Psoas muscle (tissue), 8 donors: ENCODE measurements at places on chromosomes 4 and X. TPM values are rescaled to one million over a fixed set of nuclear protein-coding genes. Genes with fewer than 3 reads are reported as not detected.

GRCh38 chr4:139457318-139457717 is 3.4 kb downstream of the RAB33B start:
- no peak for DNase-seq
- no peaks in the 10 kb centered on the region for H3K27me3 ChIP-seq
- no peak overlapping the region for H3K27ac ChIP-seq
- H3K4me1 ChIP-seq, result peaks cover 23% of the 10 kb centered on the region
- no peaks in the 10 kb centered on the region for H3K36me3 ChIP-seq

- H3K27ac ChIP-seq, result no peak overlapping the region
- no peak for DNase-seq
- no peak overlapping the region for H3K4me3 ChIP-seq
- H3K27me3 ChIP-seq, result no peaks in the 10 kb centered on the region
Measured at GRCh38 chr4:105858466-105859040, 36.7 kb upstream of the NPNT start.

Gene RRH
- total RNA-seq, result not detected

DNA sequence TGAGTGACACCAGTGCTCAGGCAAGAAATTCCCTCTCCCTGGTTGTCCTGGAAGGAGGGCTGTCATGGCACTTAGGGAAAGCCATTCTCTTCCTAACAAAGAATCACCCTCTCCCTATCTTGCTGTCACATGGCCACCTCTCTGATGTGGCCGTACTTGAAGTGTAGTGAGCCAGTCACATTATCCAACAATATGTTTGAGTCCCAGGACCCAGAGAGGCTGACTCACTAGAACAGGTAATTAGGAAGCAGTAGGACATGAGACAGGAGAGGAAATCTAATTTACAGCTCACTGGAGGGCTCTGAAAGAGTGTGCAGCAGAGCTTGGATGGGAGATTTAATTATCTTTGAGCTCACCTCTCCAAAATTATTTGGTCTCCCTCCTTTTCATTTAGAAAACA is 299.1 kb downstream of the ARHGAP24 start:
- H3K4me1 ChIP-seq, result peaks cover 8% of the 10 kb centered on the region
- H3K27me3 ChIP-seq, result no peaks in the 10 kb centered on the region
- no peak for DNase-seq
- no peaks in the 10 kb centered on the region for H3K36me3 ChIP-seq
- no peak overlapping the region for H3K27ac ChIP-seq

Gene MAGEA11
- not detected for total RNA-seq

DNA sequence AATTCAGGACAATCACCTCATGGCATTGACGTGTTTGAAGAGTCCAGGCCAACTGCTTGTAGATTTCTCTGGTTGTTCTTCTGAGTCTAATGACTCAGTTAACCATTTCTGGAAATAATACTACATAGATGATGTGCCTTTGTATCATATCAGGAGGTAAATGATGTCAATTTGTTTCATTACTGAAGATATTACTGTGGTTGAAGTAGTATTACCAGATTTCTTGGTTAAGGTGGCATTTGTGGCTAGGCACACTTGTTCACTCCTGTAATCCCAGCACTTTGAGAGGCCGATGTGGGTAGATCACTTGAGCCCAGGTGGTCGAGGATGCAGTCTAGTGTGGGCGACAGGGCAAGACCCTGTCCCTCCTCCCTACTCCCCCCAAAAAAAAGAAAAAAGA is 15.7 kb downstream of the RPL9 start:
- no peak for DNase-seq
- H3K36me3 ChIP-seq, result peaks cover 1% of the 10 kb centered on the region
- H3K27me3 ChIP-seq, result no peaks in the 10 kb centered on the region
- peaks cover 7% of the 10 kb centered on the region for H3K4me1 ChIP-seq

DNA sequence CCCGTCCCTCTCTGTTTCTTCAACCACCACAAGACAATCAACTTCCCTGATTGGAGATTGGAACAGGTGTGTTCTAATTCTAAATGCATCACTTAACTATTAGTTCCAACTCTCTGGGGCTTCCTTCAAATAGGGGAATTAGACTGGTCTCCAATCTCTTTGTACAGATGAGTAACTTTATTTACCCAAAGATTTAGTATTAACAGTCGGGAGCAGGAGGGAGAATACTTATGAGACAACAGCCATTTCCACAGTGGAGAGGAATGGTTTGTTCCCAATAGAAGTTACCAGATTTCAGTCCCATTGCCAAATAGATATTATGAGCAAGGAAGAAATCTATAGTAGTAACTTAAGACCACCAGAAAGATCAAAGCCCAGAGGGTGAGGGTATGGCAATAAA is 46.2 kb downstream of the CASK start:
- DNase-seq, result no peak
- H3K27me3 ChIP-seq, result no peaks in the 10 kb centered on the region
- H3K27ac ChIP-seq, result no peak overlapping the region
- H3K4me3 ChIP-seq, result no peak overlapping the region
- H3K4me1 ChIP-seq, result no peaks in the 10 kb centered on the region

Gene XAGE1A
- total RNA-seq, result not detected

GRCh38 chrX:140467211-140467610 is 37.7 kb downstream of the SOX3 start:
- H3K36me3 ChIP-seq, result no peaks in the 10 kb centered on the region
- no peaks in the 10 kb centered on the region for H3K27me3 ChIP-seq
- no peak for DNase-seq
- no peak overlapping the region for H3K27ac ChIP-seq
- H3K4me1 ChIP-seq, result no peaks in the 10 kb centered on the region

GRCh38 chr4:41041551-41041950 is 172.8 kb downstream of the APBB2 start:
- H3K36me3 ChIP-seq, result no peaks in the 10 kb centered on the region
- no peak overlapping the region for H3K4me3 ChIP-seq
- H3K27ac ChIP-seq, result no peak overlapping the region
- H3K4me1 ChIP-seq, result no peaks in the 10 kb centered on the region

Gene LIAS
- total RNA-seq, result 18.0 TPM

Gene GATA1
- 0.17 TPM for total RNA-seq

Gene DCLK2
- total RNA-seq, result 0.71 TPM

Gene FAM9C
- total RNA-seq, result not detected

DNA sequence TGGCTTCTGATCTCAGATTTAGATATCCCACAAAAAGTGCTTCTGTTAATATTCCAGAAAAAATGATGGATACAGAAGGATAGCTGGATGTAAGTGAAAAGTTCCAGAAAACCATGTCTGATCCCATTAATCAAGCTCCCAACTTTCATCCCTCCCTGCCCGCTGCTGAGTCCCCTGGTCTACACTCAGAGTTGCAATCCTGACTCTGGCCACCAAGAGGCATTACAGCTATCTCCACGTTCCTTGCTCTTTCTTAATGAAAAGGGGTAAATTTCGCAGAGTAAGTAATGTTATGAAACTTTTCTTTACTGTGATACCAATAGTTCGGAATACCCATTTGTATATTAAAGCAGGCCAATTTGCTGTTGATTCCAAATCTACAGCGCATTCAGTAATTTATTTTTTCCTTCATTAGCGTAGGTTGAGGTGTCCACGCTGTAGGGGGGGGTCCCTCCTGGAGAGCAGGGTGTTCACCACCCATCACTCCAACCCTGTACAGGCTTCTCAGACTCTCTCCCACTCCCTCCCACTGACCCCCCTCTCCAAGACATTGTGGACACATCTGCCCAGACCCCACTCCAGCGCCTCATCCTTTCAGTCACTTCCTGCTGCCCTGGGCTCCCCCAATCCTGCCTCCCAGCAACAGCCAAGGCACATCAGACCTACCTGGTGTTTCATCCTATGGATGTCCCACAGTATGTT is 55.1 kb downstream of the RAB40A start:
- no peaks in the 10 kb centered on the region for H3K27me3 ChIP-seq
- peak overlapping the region; percentile 42 for H3K4me3 ChIP-seq
- H3K36me3 ChIP-seq, result no peaks in the 10 kb centered on the region
- H3K4me1 ChIP-seq, result no peaks in the 10 kb centered on the region
- H3K27ac ChIP-seq, result no peak overlapping the region

- no peaks in the 10 kb centered on the region for H3K4me1 ChIP-seq
- no peak overlapping the region for H3K27ac ChIP-seq
- H3K4me3 ChIP-seq, result no peak overlapping the region
- no peaks in the 10 kb centered on the region for H3K36me3 ChIP-seq
- no peak for DNase-seq
- H3K27me3 ChIP-seq, result no peaks in the 10 kb centered on the region
Measured at GRCh38 chrX:24601858-24602257, 45.3 kb downstream of the PCYT1B start.

DNA sequence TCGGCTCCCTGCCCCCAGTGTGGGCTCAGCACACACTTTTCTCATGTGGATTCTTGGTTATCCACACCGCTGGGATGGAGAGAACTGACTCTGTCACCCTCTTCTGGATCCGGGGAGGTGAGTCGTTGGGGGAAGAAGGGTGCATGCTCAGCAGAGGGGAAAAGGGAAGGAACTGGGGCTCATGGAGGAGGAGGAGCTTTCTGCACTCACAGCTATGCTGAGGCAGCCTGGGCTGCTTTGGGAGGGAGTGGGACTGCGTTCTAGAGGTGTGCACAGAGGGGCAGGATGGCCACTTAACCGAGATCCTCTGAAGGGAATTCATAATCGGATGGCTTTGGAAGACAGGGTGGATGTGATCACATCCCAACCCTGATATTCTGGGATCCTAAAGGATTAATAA is 51.6 kb downstream of the RTL5 start:
- H3K4me3 ChIP-seq, result peak overlapping the region; percentile 43
- no peaks in the 10 kb centered on the region for H3K27me3 ChIP-seq
- no peaks in the 10 kb centered on the region for H3K36me3 ChIP-seq
- peak overlapping the region; percentile 41 for H3K27ac ChIP-seq
- no peak for DNase-seq
- no peaks in the 10 kb centered on the region for H3K4me1 ChIP-seq

GRCh38 chr4:35147761-35148160 is 1096.6 kb downstream of the ARAP2 start:
- H3K4me1 ChIP-seq, result no peaks in the 10 kb centered on the region
- no peak overlapping the region for H3K4me3 ChIP-seq
- no peak overlapping the region for H3K27ac ChIP-seq
- H3K36me3 ChIP-seq, result no peaks in the 10 kb centered on the region

DNA sequence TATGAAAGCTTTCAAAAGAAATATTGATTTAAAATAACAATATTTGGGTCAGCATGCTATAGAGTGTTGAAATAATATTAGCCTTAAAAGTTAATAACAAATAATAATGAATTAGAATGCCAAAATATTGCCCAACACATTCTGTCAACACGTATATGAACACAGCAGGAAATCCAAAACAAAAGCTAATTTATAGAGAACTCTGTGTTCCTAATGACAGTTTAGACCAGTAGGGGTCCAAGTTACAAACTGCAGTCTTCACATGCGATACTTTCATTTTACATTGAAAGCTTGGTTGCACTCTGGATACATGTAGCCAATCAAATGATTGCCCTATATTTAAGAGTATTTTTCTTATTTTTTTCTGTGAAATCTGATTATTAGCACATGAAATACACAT is 274.4 kb downstream of the DCTD start:
- H3K36me3 ChIP-seq, result no peaks in the 10 kb centered on the region
- H3K4me1 ChIP-seq, result peaks cover 21% of the 10 kb centered on the region
- H3K4me3 ChIP-seq, result no peak overlapping the region

Gene BEX5
- total RNA-seq, result not detected

GRCh38 chrX:68920561-68920960 is 91.7 kb downstream of the EFNB1 start:
- H3K27ac ChIP-seq, result no peak overlapping the region
- H3K4me3 ChIP-seq, result no peak overlapping the region
- H3K4me1 ChIP-seq, result no peaks in the 10 kb centered on the region
- peak; percentile 57 for DNase-seq

Gene PCYT1B
- total RNA-seq, result not detected

DNA sequence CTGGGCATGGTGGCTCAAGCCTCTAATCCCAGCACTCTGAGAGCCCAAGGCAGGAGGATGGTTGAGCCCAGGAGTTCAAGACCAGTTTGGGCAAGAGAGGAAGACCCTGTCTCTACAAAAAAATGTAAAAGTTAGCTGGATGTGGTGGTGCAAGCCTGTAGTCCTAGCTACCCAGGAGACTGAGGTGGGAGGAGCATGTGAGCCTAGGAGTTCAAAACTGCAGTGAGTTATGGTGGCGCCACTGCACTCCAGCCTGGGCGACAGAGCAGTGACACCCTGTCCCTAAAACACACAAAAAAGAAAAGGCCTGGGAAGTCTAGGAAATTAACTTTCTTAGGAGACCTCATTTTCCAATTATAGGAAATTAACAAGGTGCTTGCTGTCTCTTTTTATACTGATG is 76.8 kb downstream of the JAKMIP1 start:
- no peak for DNase-seq
- no peaks in the 10 kb centered on the region for H3K4me1 ChIP-seq
- H3K27me3 ChIP-seq, result no peaks in the 10 kb centered on the region
- no peak overlapping the region for H3K4me3 ChIP-seq
- no peaks in the 10 kb centered on the region for H3K36me3 ChIP-seq

DNA sequence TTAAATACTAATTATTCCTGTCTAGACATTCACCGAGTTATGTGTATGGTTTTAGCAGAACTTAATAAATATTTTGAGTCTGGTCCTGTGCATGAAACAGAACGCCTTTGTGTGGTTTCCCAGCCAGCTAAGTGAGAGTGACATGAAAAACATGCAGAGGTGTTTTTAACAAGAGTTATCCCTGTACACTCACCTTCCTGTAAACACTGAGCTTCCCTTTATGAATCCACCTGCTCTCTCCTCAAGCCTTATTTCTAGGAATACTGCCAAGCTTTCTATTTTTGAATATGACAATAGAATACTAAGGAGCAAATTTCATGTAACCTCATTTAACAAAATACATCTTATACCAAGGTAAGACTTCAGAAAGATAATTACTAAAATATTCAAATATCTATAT is 270.3 kb upstream of the CTSO start:
- H3K27me3 ChIP-seq, result no peaks in the 10 kb centered on the region
- H3K4me1 ChIP-seq, result no peaks in the 10 kb centered on the region
- H3K4me3 ChIP-seq, result no peak overlapping the region
- no peak for DNase-seq

- H3K36me3 ChIP-seq, result no peaks in the 10 kb centered on the region
- no peak overlapping the region for H3K27ac ChIP-seq
- no peaks in the 10 kb centered on the region for H3K27me3 ChIP-seq
- DNase-seq, result no peak
- no peaks in the 10 kb centered on the region for H3K4me1 ChIP-seq
Measured at GRCh38 chr4:61086357-61086756, 113.8 kb upstream of the ADGRL3 start.

DNA sequence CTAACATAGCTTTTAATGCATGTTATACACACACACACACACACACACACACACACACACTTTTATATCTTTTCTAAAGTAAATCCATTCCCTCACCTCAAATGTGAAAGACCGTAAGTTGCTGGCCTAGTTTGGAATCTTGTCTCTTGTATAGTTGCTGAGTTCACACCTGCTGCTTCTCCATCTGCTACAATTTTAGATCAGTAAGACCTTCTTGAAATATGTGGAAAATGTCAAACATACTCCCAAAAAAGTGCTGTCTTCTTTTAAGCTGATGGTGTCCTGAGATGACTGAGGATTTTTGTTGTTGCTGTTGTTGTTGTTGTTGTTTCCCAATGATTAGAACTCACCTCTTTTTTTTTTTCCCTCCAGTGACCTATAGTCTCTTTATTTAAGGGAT is 121.3 kb downstream of the SNCA start:
- H3K27me3 ChIP-seq, result no peaks in the 10 kb centered on the region
- DNase-seq, result no peak
- no peaks in the 10 kb centered on the region for H3K4me1 ChIP-seq
- H3K4me3 ChIP-seq, result no peak overlapping the region
- H3K36me3 ChIP-seq, result no peaks in the 10 kb centered on the region
